ENCODE measurements at places on chromosomes 5 and 9.

GRCh38 chr5:171418982-171419687, at the start of gene FGF18:
TSS of gene FGF18 (plus strand) at chr5:171419647. CDS start at chr5:171420200, 553 bp downstream.
- no peak for DNase-seq

DNA sequence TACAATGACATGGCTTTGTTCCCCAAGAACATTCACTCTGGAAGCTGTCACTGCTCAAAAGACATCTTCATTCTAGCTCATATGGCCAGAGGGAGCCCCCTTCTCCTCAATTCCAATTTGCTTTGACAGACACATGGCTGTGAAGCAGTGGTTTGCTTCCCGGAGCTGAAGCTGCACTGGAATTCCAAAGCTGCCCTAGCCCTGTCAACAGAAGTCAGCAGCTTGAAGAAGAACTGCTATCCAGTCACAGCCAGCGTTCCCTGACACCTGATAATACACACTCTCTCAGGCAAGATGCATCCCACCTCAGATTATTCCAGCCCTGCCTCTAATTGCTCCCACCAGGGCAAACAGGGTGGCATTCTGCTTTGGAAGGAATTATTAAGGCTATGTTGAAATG, 93.7 kb downstream of the SEMA5A start:
- no peak for DNase-seq

DNA sequence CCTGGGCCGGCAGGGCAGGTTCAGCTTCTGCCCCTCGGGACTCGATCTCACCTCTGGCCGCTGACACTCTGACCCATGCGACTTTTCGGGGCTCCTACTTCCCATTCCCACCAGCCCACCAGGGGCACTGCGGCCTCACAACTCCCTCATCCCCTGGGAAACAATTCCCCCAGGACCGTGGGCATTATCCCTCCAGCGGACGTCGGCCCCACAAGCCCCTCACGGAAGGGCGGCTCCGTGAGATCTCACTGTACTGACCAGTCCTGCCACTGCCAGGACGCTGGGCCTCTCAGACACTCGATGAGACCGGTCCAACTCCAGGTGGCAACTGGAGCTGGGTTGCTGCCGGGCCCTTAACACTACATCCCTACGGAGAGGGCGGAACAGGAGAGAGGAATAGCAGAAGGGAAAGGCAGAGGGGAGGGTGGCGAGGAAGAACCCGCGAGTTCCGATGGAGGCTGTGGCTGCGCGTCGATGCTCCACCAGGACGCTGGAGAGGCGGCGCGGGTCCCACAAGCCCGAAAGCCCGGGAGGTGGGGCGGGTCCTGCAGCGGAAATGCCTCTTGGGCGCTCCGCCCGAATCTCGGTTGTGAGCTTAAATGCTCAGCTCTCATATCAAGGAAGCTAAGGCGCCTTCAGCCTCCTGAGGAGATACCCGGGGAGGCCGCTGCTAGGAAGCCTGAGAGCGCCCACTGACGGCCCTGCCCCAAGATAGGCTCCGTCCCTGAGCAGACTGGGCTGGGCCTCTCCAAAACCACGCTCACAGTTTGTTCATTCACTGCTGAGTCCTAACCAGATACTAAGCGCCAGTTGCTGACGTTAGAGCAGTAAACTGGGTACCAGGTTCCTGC, 36.3 kb downstream of the VCP start:
- DNase-seq = no peak

GRCh38 chr5:123098767-123099513, 9.9 kb downstream of the PRDM6 start:
- no peak for DNase-seq

GRCh38 chr5:64570395-64570996, 64.7 kb downstream of the RGS7BP start:
- no peak for DNase-seq

GRCh38 chr9:4315582-4316215, 15.8 kb upstream of the GLIS3 start:
- peak; percentile 29 for DNase-seq

- no peak for DNase-seq
These were observed 51.3 kb upstream of the PRLR start for GRCh38 chr5:35281613-35282012.

DNA sequence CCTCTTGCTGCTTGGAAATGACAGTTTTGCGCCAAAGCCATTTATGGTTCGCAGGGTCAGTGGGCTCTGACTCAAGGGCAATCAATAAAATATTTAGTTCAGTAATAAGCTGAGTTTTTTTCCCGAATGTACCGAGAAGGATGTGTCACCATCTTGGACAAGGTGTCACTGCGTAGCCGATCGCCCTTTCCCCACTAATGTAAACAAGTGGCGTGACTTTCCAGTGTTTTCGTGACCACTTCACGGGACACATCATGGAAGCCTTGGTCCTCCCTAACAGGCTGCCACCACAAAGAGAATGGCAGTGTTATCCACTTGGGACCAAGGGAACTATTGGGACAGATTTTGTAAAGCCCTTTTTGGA, 16.4 kb downstream of the ISL1 start:
- DNase-seq = no peak

DNA sequence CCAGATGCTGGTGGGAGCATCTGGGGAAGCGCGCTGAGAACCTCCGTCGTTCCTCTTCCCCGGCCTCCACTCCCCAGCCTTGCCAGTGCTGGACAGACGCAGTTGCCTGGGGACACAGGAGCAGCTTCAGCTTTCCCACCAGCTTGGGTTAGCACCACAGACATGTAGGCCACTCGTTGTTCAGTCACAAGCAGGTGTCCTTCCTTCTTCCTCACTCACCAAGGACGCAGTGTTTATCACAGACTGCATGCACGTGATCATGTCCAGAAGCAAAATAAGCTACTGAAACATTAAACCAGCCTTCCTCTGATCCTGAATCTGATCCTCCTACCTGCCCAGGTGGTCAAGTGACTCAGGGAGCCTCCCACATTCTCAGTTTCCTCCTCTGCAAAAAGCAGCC, 232.9 kb downstream of the SYK start:
- no peak for DNase-seq

DNA sequence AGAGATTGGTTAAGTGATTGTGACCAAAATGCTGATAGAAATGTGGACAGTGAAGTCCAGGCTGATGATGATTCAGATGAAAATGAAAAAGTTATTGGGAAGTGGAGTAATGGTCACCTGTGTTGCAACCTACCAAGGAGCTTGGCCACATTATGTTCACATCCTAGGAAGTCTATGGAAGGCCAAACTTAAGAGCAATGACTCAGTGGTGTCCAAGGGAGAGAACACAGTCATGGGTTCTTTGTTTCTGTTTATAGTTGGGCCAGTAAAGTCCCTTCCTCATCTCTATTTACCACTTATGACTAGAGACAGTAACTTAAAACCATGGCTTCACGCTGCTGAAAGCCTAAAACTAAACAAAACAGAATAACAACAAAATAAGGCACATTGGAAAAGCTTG, 555.3 kb upstream of the DAB2 start:
- DNase-seq = no peak

GRCh38 chr9:80125731-80126264, 554.0 kb downstream of the TLE4 start:
- DNase-seq = no peak

GRCh38 chr9:81759680-81760215, 70.4 kb upstream of the TLE1 start:
- no peak for DNase-seq

DNA sequence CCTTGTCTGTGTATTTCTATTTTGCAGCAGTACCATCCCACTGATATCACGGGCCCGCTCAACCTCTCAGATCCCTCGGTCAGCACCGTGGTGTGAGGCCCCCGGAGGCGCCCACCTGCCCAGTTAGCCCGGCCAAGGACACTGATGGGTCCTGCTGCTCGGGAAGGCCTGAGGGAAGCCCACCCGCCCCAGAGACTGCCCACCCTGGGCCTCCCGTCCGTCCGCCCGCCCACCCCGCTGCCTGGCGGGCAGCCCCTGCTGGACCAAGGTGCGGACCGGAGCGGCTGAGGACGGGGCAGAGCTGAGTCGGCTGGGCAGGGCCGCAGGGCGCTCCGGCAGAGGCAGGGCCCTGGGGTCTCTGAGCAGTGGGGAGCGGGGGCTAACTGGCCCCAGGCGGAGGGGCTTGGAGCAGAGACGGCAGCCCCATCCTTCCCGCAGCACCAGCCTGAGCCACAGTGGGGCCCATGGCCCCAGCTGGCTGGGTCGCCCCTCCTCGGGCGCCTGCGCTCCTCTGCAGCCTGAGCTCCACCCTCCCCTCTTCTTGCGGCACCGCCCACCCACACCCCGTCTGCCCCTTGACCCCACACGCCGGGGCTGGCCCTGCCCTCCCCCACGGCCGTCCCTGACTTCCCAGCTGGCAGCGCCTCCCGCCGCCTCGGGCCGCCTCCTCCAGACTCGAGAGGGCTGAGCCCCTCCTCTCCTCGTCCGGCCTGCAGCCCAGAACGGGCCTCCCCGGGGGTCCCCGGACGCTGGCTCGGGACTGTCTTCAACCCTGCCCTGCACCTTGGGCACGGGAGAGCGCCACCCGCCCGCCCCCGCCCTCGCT, 1.9 kb downstream of the LRRC26 start:
- DNase-seq = no peak

DNA sequence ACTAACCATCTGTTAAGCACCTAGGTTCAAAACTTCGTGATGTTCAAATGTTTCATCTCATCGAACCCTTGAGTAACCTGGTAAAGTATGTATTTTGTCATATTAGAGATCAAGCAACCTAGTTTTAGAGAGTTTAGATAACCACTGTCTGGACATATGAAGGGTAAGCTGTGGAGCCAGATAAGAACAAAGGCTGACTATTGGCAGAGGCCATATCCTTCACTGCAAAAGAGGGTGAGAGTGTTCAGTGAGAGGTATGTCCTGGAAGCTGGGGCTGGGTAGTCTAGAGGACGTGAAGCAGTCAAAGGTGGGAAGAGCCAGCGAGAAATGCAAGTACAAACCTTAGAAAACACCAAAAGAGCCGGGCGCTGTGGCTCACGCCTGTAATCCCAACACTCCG, 573.1 kb upstream of the KLF4 start:
- DNase-seq = no peak

DNA sequence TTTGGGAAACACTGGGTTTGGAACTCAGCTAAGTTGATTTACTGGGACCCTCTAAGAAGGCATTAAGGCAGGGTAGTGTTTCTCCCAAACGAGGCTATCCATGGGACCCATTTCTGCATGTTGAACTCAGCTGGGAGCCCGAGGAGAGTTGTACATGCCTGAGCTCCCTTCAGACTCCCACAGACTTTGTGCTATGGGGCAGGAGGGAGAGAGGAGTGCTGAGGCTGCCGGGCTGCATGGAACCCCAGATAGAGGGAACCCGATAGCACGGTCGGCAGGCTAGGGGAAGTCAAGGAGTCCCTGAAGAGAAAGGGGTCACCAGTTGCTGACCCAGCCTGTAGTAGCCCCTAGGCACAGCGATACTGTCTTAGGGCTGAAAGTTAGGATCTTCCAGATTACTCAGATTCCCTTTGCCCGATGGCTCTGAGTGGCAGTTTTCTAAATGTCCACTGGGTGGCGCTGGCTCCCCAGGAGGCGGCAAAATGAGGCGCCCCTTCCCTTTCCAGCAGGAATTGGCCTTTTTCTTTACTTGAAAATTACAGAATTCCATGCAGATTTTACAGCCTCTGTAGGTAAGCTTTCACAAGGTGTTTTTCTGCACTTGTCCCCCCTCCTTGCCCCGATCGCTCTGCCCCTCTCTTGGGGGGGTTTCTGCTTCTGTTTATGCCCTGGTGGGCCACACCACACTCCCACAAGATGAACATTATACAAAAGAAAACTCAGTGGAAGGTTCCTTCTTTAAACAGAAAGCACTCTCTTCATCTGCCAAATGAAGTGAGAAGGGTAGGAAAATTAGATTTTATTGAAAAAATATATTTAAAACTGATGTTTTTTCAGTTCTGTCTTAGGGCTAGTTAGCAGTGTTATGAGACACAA, 17.8 kb downstream of the NANS start:
- no peak for DNase-seq

Data from stimulated activated CD4-positive, alpha-beta T cell treated with anti-CD3 and anti-CD28 coated beads, Interleukin-1b, Interleukin-23, amount 100 ng/mL, for 1 hour (primary cell).